Activated CD4-positive, CD25-positive, alpha-beta regulatory T cell treated with anti-CD3 and anti-CD28 coated beads, Interleukin-2, amount 50 U/mL, for 16 hours (primary cell): ENCODE measurements at places on chromosomes 2 and 18.

- no peak for DNase-seq
Measured at GRCh38 chr2:172855588-172855987, 119.9 kb downstream of the RAPGEF4 start.

DNA sequence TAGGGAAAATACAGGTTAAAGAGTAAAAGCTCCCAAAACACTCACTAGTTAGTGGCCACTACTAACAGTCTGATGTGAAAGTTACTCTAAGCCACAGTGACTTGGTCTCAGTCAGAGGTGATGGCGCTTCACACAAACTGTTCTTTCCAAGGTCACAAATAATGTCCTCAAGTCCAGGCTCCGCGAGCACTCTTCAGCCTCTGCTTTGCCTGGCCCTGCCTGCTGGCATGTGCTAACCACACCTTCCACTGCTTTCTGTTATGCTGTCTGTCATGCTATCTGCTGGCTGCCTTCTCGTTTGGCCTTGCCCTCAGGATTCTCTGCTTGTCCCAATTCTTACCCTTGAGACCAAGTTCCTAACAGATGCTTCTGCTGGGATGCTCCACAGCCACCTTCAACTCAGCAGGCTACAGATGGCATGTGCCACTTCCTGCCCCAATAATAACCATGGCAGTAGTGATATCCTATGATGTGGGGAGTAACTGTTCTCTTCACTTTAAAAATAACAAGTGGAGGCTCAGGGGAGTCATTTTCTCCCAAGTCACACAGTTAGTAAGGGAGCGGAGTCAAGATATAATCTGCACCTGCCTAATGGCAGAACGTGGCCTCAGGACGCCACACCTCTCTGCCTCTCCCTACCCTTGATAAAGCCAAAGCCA is 75.7 kb downstream of the ZAP70 start:
- DNase-seq, result no peak

- no peak for DNase-seq
Measured at GRCh38 chr2:147610496-147611040, 234.3 kb upstream of the ACVR2A start.

DNA sequence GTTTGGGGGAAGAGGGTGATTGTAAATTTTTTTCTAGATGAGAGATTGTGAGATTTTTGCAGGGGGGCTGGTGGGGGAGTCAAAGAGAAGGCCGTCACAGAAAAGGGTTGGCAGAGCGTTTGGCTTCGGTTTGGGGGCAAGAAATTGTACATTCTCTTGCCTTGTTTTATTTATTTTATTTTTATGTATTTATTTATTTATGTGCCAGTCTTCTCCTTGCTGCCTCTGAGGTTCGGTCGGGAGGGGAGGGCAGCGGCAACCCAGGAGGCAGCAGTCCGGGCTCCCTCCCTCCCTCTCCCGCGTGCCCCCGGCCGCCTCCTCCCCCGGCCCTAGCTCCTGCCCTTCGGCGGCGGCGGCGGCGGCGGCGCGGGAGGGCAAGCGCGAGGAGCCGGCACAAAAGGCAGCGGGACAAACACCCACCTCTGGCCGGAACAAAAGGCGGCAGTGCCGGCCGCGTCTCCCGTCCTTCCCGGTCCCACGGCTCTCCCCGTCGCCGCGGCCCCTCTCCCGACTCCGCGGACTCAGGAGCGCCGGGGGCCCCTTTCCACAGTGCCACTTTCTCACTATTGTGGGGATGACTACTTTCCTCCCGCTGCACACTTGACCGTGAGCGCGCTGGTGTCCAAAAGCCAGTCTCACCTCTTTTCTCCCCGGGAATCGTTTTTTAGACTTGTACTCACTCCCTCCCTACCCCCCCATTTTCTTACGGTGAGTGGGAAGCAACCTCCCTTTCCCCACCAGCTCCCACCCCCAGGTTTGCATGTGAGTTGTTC is 1.2 kb downstream of the BCL11A start:
- DNase-seq, result no peak

DNA sequence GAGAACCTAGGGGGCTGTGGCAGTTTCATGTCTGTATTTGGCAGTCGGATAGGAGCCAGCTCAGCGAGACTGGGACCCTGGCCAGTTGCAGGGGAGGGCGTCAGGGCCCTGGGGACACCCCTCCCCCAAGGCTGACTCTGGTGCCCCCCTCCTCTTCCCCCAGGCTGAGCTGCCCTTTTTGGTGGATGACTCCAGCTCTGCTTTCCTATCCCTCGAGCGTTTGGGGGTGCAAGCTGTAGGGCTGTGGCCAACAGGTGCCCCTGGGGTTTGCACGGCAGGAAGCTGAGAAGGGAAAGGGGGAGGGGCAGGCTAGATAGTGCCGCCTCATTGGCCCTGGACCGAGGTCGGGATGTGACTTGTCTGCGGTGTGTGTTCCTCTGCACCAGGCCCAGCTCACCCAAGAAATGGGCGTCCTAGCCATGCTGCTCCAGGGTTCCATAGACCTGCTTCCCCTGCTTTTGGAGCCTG is 26.4 kb downstream of the SPEG start:
- no peak for DNase-seq

DNA sequence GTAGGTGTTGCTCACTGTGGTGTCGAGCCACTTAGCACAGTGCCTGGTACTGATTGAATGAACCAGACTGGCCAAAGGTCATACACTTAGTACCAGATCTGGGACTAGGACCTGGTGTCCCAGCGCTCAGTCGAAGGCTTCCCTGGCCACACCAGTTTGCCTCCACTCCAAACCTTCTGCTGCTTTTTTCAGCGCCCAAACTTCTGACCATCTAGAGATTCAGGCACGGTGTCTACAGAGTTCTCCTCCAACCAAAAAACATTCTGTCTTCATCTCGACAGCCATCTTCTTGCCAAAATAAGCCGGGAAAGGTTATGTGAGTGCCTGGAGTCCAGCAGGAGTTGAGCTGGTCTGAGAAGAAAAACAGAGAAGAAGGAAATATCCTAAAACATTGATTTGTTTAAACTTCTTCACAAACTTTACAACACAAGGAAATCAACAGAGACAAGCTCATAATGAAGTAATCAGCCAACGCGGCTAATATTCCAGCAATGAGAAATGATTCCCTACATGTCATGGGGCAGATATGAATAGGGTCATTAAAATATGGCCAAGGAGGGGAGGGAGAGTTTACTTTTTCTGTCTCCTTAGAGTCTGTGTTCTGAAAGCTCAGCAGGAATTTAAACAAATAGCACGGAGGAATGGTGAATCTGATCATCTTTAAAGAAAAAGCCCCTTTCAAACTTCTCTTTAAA is 2.3 kb upstream of the GLI2 start:
- no peak for DNase-seq

GRCh38 chr2:39723946-39724827 is 54.9 kb downstream of the THUMPD2 start:
- DNase-seq, result no peak

DNA sequence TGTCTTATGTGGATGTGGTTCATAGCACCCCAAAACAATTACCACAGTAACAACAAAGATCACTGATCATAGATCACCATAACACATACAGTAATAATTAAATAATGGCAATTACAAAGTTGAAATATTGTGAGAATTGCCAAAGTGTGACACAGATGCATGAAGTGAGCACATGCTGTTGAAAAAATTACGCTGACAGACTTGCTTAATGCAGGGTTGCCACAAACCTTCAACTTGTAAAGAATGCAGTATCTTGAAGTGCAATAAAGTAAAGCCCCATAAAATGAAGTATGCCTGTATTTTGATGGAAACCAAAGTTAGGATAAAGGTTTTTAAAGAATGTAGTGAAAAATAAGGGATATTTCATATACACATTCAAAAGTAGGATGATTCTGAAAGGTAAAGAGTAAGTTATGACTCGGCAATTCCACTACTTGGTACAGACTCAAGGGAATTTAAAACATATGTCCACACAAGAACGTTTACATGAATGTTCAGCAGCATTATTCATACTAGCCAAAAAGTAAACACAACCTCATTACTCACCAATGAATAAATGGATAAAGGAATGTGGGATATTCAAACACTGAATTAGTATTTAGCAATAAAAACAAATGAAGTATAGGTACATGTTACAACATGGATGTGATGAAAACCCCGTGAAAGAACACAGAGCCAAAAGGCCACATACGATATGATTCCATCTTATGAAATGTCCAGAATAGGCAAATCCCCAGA is 61.6 kb downstream of the SCN9A start:
- DNase-seq, result no peak

GRCh38 chr18:78482378-78482777 is 497.2 kb upstream of the SALL3 start:
- DNase-seq, result no peak

- DNase-seq, result no peak
Measured at GRCh38 chr2:86768189-86768949, 22.3 kb downstream of the CD8A start.

- no peak for DNase-seq
Measured at GRCh38 chr18:57691363-57691762, 69.7 kb upstream of the NARS1 start.

GRCh38 chr2:30608643-30609042 is 161.6 kb downstream of the LCLAT1 start:
- no peak for DNase-seq

DNA sequence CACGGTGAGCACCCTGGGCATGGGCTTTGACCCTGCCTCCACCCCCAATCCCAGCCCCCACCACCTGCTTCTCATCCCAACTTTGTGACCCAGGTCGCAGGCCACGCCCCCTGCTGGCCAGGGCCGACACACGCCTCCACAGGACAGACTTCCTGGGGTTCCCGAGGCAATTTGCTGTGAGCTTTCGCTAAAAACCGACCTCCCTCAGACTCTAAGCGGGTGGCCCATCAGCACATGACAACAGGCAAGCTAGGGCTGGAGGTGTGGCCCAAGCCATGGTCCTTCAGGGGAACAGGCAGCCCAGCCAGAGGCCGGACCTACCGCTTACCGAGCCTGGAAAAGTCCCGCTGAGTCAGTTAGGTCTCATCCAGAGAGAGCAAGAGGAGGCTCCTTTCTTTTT is 31.9 kb downstream of the C1QL2 start:
- no peak for DNase-seq

DNA sequence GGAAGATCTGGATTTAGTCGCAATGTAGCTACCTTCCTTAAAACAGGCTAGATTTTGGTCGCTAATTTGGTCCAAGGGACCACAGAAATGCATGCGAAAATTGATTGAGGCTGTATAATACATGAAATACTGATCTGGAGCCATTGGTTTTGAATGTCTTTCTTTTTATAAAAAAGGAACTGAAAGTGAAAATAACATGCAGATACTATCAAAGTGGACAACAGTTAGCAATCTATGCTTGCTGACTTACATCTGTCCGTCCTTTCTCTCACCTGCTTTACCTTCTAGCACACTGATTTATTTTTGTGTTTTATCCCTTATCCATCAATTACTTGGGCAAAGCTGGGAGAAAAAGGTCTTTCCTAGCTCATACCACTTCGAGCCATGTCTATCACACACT is 1459.8 kb upstream of the ACVR2A start:
- DNase-seq, result no peak

- DNase-seq, result no peak
Measured at GRCh38 chr2:216349366-216349765, 22.9 kb downstream of the MARCHF4 start.

GRCh38 chr2:19874726-19875125 is 27.1 kb downstream of the TTC32 start:
- no peak for DNase-seq

- DNase-seq, result no peak
Measured at GRCh38 chr2:100393362-100393761, 24.1 kb downstream of the CHST10 start.

- no peak for DNase-seq
Measured at GRCh38 chr18:23138471-23138870, 3.2 kb downstream of the CABLES1 start.

DNA sequence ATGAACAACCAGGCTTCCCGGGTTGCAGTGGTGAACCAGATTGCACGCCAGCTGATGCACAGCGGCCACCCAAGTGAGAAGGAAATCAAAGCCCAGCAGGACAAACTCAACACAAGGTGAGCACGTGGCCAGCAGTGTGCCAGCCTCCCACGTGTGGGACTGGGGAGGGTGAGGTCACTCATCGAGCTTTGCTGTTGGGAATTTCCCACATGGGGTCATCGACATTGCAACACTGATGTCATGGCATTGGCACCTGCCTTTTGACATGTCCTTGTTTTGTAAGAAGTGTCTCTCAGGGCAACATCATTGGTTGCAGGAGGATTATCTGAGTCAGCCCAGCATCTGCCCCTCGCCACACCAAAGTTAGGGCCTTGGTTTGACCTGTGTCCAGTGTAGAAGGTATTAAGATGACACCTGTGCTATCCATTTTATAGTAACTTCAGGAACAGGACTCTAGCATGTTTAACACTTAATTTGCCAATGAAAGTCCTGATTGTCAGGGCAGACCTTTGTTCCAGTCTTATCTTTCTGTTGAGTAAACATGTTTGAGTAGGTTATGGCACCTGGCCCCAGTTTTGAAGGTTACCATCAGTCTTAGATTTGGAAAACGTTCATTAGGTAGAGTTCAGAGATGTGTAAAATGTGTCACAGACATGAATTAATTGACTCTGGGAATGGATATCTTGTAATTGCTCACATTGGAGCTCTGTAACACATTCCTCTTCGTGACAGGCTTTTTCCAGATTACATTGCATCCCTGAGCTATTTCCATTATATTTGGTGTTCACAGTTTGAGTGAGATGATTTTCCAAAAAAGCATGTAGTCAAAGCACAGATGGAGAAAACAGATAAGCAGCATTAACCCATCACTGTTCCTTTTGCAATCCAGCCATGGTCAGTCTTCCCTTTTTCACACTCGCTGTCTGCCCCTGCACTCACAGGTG is 93.3 kb upstream of the EML6 start:
- no peak for DNase-seq

GRCh38 chr2:67015681-67016080 is 381.5 kb upstream of the ETAA1 start:
- no peak for DNase-seq

- DNase-seq, result no peak
Measured at GRCh38 chr2:197304556-197305011, 6.0 kb downstream of the ANKRD44 start.

DNA sequence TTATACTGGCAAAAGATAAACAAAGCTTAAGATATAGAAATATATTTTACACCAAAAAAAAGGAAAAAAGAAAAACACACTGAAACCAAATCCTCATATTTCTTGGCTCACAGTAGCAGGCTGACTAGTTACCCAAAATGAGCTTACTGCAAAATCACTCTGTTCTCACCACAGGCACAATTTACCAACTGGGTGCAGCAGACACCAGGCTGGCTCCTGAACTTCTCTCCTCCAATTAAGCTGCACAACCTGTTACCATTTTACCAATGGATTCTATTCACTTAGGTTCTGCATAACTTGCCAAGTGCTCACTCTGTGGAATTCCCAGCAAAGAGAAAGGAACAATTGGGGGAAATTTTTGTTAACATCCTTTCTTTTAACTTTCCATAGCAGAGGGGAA is 679.3 kb downstream of the ZEB2 start:
- no peak for DNase-seq

DNA sequence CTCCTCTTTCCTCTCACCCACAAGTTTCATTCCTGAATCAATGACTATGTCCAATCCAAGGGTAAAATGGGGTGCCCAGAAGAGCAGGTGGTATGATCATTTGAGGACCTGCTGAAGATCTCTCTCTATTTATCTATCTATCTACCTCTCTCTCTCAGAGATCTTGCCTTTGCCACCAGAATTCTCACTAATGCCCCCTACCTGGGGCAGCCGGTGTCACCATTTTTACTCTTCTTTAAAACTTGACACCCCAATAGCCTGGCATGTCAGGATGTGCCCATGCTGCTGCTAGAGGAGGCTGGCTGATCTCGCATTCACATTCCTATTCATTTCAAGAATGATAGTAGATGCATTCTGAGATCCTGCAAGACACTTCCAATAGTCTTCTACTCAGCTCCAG is 24.3 kb upstream of the RPIA start:
- DNase-seq, result no peak

GRCh38 chr2:171104379-171104778 is 56.3 kb downstream of the TLK1 start:
- DNase-seq, result no peak

- DNase-seq, result no peak
Measured at GRCh38 chr2:179331061-179331460, 66.4 kb upstream of the SESTD1 start.
